Left hindlimb (tissue), 1 donor: ENCODE measurements at places on chromosomes 1 and 21.
A peak's percentile ranks its signal among the peaks of the same experiment; 100 is the strongest.

GRCh38 chr1:221644145-221644448 is 97.8 kb downstream of the DUSP10 start:
- DNase-seq = no peak

- no peak for DNase-seq
These were observed at the start of gene FCRL5 for GRCh38 chr1:157551694-157552693. Gene FCRL5 (minus strand): TSS chr1:157552515. CDS start chr1:157552362, 153 bp downstream.

DNA sequence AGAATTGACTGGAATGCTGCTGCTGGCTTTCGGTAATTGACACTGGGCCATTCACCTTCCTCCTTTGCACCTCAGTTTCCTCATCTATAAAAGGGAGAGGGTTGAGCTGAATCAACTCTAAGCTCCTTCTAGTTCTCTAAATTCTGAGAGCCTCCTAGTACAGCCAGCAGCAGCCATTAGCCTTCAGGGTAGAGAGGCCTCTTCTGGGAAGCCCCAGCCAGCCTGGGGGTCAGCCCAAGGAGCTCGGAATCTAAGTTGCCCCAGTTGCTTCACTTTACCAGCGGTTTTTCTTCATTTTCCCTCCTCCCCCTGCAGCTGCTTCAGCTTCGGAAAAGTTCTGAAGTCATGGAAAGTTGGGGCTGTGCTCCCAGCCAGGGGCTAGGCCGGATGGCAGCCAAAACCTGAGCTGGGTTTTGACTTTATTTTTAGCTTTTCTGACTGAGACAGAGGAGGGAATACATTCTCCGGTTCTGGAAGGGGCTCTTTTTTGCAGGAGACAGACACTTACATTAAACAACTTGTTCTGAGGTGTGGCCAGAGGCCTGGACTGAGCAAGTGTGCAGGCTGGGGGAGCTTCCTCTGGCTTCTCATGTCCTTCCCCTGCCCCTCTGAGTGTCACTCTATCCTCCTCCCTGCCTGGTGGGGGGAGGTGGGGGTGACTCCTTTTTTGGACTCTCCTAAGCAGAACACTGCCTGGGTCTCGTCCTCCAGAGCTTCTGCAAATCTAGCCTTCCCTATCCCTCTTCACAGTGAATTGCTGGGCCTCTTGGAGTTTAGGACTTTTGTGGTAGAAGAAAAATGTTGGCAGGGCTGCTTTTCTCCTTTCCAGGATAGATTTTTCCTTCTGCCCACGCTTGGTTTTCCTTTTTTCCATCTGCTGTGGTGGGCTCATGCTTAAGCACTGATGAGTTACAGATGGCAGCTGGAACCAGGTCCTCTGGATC is 14.4 kb downstream of the LMNA start:
- DNase-seq = peak; percentile 94

GRCh38 chr1:70205071-70205433 is 327 bp downstream of the LRRC40 start:
- DNase-seq = no peak

- DNase-seq = no peak
These were observed 63.2 kb upstream of the EPS8L3 start for GRCh38 chr1:109826930-109827349.

GRCh38 chr1:88376421-88376820 is 307.7 kb upstream of the PKN2 start:
- no peak for DNase-seq

- peak; percentile 87 for DNase-seq
These were observed at the start of gene TTC4 for GRCh38 chr1:54715493-54716298. Gene TTC4 (plus strand): TSS chr1:54715861. CDS start chr1:54715909, 48 bp downstream.

- DNase-seq = no peak
These were observed 610.6 kb downstream of the KIF26B start for GRCh38 chr1:245765230-245766000.

GRCh38 chr1:70168283-70168682 is 37.1 kb downstream of the LRRC40 start:
- DNase-seq = no peak

DNA sequence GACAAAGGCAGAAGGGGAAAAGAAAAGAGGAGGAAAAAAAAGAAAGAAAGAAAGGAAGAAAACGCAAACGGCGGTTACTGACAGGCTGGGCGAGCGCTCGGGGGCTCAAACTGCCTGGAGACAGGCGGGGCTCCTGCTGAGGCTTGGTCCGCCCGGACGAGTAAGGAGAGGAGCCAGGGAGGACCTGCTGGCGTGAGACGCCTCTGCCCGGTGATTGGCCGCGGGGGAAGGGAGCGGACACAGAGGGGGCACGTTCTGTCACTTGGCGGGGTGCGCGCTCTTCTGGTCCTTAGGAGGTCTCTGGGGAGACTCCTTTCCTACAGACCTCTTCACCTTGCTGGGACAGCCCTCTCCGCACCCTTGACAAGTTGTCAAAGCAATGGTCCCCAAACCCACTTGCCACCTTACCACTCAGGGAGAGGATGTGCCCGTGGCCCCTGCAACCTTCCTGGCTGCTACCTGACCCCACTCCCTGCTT is 791 bp upstream of the PIK3R3 start:
- no peak for DNase-seq

DNA sequence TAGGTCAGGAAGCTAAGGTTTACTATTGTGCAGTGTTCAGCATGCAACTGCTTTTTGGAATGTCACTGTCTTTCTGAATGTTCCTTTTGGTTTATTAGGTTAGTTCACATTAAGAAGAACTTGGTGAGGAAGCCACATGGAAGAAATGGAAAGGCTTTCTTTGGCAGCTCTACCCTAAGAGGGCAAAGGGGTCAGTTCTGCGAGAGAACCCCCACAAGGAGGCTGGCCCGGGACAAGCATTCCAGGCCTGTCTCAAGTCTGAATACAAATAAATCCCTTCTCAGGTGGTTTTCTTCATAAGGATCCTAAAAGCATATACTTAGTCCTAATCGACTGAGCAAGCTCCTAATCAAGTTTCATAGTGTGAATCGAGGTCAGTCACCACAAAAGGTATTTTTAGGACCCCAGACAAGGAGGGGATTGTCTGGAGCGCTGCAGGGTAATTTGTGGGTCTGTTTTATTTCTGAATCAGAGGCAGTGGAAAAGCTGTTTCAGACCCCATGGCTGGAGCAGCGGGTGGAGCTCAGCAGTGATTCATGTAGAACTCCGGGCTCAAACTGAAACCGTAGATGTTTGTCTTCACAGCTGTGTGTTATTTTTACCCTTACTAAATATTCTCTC is 63.3 kb downstream of the ERG start:
- peak; percentile 69 for DNase-seq

DNA sequence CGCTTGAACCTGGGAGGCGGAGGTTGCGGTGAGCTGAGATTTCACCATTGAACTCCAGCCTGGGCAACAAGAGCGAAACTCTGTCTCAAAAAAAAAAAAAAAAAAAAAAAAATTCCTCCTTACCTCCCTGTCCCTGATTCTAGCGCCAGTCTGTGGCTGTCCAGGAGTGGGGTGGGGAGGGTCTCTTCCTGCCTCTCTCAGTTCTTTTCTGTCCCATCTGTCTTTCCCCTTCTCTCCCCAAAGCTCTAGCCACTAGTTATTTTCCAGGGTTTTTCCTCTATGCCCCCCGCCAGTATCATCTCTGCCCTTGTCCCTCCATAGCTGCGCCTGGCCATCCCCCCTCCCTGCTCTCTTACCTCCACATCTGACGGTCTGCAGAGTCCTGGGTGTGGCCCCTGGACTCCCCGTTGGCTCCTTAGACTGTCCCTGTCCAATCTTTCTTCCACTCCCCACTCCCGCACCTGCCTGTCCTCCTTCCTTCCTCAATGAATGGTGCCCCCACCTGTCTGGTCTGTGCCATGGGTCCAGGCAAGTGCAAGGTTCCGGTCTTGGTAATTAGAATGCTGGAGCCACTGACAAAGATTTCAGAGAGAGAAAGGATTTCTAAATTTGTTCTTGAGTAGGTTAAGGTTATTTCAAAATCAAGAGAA is 1.6 kb upstream of the TMEM63A start:
- no peak for DNase-seq
